WTC11 (cell line): ENCODE measurements at places on chromosomes 1 and 21. TPM values are rescaled to one million over a fixed set of nuclear protein-coding genes. Genes with fewer than 3 reads are reported as not detected.

Gene UCHL5
- total RNA-seq = 31.6 to 41.5 TPM (median 32.8 TPM) in 3 replicates

Gene RIPK4
- total RNA-seq = 13.7 to 20.1 TPM (median 14.0 TPM) in 3 replicates

Gene FLG2
- total RNA-seq = not detected in 3 replicates

Gene CD1D
- total RNA-seq = 3.8 to 4.7 TPM (median 3.9 TPM) in 3 replicates

Gene KCND3
- total RNA-seq = 0.18 to 0.35 TPM (median 0.18 TPM) in 3 replicates

Gene SHISA4
- 6.3 to 9.9 TPM (median 8.1 TPM) in 3 replicates for total RNA-seq

Gene CSF1
- 2.5 to 3.3 TPM (median 3.0 TPM) in 3 replicates for total RNA-seq

DNA sequence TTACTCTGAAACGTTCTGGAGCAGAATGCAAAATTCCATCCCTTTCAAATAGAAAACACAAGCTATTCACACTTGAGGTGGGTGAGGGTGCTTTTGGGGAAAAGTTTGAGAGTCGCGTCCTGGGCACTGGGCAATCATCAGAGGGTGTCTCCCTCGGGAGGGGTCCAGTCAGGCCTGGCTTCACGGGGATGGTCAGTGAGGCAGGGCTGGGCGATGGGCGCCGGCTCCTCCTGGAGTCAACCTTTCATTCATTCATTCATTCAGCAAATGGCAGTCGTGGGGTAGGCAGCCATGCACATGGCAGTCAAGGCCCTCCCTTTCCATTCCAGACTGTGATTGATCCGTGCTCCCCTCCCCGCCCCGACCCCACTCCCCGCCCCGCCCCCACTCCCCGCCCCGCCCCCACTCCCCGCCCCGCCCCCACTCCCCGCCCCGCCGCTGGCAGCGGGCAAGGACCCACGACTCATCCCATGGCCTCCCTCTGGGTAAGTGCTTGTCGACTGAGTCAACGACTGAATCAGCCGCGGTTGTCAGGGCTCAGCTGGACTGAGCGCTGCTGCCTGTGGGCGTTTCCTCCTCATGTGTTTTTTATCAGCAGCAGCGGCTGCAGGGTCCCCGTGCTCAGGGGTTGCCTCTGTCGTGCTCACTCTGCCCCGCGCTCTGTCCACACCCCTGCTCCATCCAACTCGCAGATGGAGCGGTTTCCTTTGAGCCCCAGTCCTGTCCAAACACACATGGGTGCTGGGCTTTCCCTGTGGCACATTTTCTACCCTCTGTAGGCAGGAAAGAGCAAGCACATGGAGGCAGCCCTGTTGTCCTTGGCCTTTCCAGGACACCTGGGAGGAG lies 12.5 kb upstream of the SPSB1 start:
- no peak for DNase-seq
- peaks cover 34% of the 10 kb centered on the region for H3K4me1 ChIP-seq
- no peaks in the 10 kb centered on the region for H3K27me3 ChIP-seq
- no peak overlapping the region for H3K27ac ChIP-seq
- H3K36me3 ChIP-seq = no peaks in the 10 kb centered on the region

GRCh38 chr1:234730475-234730769 lies 120.4 kb upstream of the IRF2BP2 start:
- no peaks in the 10 kb centered on the region for H3K27me3 ChIP-seq
- H3K4me1 ChIP-seq = peaks cover 33% of the 10 kb centered on the region
- H3K27ac ChIP-seq = no peak overlapping the region
- DNase-seq = no peak

DNA sequence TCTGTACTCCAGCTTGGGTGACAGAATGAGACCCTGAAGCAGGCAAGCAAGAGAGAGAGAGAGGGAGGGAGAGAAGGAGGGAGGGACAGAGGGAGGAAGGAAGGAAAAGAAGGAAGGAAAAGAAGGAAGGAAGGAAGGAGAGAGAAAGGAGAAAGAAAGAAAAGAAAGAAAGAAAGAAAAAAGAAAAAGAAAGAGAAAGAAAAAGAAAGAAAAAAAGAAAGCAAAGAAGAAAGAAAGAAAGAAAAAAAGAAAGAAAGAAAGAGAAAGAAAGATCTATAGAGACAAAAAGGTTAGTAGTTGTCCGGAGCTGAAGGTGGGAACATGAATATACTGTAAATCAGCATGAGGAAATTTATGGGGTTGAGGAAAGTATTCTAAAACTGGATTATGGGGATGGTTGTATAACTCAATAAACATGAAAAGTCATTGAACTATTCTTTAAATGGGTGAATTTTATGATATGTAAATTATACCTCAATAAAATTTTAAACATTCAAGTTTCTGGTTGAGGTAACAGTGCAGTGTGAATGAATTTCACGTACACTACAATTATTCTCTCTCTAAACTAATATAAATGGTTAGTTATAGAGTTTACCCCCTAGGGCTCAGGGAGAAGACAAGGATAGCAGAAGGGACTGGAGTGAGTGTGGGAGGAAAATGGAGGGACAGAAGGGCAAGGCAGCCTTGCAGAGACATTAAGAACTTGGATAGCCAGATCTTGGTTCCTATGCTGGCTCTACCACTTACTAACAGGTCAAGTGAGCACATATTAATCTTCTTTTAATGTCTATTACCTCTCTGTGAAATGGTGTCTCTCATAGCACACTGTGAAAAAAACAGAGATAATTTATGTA lies 24.8 kb upstream of the SERTAD4 start:
- H3K27me3 ChIP-seq = no peaks in the 10 kb centered on the region
- H3K36me3 ChIP-seq = no peaks in the 10 kb centered on the region
- DNase-seq = no peak

GRCh38 chr1:98325646-98326440 lies 335.7 kb upstream of the SNX7 start:
- H3K27me3 ChIP-seq = no peaks in the 10 kb centered on the region
- peaks cover 20% of the 10 kb centered on the region for H3K4me1 ChIP-seq
- DNase-seq = no peak
- H3K36me3 ChIP-seq = no peaks in the 10 kb centered on the region
- H3K27ac ChIP-seq = no peak overlapping the region

DNA sequence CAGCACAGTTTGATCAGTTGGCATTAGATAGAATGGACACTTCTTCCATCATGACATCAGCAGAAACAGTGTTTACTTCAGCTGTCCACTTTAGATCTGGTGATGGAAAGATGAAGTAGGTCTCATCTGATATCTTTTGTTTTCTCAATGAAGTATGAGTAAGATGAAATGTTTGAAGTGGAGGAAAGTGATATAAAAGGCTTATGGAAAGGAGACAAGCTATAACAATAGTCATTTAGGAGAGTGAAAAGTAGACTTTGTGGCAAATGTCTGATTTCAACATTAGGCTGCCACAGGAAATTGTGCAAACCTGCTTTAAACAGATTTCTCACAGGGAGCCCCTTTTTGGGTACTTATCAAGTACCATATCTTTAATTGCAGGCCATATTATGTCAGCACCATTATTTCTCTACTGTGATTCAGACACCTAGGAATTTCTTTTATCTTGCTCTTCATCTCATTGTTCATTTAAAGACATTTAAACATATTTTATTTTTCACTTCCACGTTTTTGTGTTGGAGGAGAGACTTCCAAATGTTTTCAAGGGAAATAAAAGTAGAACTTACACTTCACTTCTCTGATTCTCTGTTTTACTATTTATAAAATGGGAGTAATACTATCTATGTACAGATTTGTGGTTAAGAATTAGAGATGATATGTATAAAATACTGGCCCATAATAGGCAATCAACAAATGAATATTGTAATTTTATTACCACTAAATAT lies 18.1 kb downstream of the PDC start:
- no peak for DNase-seq
- no peak overlapping the region for H3K4me3 ChIP-seq
- no peaks in the 10 kb centered on the region for H3K27me3 ChIP-seq
- H3K27ac ChIP-seq = no peak overlapping the region
